ENCODE measurements at places on chromosomes 2 and 18.

DNA sequence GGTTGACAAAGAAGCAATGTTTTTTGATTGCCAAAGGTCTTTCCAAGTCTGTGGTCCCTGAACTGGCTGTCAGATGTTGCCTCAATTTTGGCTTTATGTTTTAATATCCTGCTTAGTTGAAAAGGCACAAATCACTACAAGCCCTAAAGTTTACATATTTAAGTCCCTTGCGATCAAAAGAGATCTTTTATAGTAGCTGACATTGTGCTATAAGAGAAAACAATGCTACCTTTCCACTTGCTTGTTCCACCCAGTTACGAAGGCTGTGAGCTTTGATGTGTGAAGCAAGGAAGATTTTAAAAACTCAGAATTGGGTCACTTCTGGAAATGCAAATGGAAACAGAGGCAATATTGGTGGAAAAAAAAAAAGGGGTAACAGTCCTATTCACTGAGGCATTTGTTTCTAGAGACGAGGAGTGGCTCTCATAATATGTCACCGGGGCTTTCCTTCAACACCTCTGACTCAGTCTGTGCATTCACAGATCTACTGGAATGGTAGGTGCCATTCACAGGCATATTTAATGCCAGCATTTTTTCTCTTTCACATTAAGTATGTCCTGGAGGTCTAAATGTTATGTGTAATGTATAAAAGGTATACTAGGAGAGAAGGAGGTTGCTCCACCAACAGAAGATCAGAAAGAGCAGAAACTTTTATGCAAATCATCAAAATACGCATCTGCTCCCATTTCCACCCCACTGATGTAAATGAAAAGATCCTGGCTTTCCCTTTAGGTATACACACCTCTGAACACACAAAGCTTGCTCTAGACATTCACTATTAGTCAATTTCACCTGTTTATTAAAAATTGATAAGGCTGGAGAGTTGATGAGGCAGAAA, 91.8 kb downstream of the TGIF1 start:
- DNase-seq, result no peak

DNA sequence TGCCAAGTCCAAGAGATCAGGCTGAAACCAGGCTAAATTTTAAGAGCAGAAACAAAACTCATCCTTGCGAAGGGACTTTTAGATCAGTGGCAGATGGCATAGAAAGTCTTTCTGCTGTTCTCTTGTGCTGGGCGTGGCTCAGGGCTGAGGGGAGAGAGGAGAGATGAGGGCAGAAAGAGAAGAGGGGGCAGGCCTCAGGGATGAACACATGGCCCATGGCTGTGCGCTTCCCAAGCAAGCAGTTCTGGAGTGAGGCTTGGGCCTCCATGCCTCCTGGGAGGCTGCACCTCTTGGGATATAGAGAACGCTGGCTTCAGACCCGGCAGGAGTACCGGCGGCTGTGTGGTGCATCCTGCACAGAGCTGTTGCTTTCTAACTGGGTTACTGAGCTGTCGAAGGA, 41.0 kb downstream of the HPCAL1 start:
- DNase-seq, result no peak

GRCh38 chr2:157735532-157735931, 106.9 kb upstream of the ACVR1C start:
- no peak for DNase-seq

DNA sequence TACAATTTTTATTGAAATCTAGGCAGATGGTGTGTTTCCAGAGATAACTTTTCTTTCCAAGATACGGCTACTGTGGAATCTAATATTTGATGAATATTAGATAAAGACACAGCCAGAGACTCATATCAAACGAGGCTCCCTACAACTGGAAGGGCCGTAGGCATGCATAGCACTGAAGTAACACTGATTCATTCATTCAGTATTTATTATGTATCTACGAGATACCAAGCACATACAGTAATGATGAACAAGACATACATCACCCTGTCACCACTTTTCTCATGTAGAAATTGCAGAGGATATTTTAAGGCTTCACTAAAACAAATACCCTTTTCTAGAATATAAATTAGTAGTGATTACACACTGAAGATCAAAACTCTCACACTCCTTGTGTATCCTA, 74.5 kb downstream of the KCTD18 start:
- DNase-seq, result no peak

DNA sequence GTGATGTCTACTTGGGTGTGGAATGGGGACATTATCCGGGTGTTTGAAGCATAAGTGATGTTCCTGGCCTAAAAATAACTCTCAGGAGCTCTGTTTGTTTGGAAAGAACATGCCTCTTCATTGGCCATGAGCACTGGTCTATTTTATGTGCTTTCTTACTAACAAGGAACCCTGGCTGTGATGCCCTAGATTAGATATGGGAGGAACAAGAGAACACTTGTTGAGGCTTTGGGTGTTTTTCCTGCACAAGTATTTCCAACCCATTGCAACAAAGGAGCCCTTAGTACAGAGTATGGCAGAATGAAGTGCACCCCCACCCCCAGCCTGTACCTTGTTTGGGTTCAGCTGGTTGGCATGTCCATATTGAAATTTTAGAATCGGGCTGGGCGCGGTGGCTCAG, 95.9 kb downstream of the SLC4A3 start:
- no peak for DNase-seq

GRCh38 chr2:99971326-99971900, 171.0 kb downstream of the AFF3 start:
- no peak for DNase-seq

DNA sequence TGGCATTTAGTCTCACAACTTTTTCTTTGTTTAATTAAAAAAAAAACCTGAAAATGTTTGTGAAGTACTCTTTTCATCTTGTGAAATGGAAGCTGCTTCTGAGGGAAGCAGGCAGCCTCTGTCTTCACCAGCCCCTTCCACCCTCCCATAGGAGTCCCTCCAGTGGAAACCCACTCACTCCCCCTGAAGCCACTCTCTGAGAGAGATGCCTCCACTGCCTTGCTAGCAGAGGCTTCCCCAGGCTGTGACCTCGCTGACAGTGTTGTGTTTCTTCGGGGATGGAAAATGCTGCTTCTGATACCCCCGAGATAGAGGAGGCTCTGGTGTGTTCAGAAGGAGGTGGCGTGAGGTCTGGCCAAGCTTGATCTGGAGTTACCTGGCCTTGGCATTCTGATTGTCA, 59.9 kb downstream of the SH3RF3 start:
- DNase-seq, result no peak

DNA sequence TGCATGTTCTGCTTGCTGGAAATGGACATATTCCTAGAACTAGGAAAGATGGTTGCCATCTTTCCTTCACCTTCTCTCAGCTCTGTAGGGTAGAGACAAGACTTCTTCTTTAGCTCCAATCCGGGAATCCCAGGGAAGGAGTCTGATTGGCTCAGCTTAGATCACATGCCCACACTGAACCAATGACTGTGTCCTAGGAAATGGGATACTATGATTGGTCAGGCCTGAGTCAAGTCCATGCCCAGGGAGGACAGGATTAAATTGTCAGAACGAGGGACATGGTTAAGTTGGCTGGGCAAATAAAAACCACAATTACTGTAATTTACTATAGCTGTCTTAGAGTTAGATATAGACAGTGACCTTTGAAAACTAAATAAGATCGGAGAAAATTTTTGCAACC, 31.4 kb downstream of the SEMA4F start:
- no peak for DNase-seq
